T1000 (cell line): ENCODE measurements at places on chromosomes 7 and 10.
A peak's percentile ranks its signal among the peaks of the same experiment; 100 is the strongest.

DNA sequence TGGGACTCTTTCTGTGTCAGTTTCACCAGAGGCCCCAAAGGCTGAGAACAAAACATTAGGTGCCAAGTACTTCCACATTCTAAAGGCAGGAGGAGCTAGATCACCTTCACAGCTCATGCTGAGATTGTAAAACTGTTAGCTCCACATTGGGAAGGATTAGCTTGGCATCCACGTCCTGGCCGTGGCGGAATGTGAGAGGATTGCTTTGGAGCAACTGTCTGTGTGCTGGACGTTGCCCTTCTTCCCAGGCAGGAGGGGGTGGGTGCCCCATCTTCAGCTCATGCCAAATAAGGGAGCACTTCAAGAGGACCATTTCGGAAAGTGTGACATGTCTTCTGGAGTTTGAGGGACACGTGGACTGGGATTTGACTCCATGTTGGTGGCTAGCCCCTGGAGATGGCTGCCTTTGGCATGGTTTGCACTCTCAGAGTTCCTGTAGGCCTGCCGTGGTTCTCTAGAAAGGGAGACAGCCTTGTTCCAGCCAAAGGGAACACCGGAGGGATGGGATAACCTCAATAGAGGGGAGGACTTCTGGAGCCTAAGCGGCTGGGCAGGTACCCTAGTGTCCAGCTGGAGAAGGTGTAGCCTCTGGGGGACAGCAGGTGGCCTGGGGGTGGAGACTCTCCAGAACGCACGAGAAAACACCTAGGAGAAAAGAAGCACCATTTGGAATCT lies 19.9 kb upstream of the FMC1 start:
- no peak for DNase-seq

DNA sequence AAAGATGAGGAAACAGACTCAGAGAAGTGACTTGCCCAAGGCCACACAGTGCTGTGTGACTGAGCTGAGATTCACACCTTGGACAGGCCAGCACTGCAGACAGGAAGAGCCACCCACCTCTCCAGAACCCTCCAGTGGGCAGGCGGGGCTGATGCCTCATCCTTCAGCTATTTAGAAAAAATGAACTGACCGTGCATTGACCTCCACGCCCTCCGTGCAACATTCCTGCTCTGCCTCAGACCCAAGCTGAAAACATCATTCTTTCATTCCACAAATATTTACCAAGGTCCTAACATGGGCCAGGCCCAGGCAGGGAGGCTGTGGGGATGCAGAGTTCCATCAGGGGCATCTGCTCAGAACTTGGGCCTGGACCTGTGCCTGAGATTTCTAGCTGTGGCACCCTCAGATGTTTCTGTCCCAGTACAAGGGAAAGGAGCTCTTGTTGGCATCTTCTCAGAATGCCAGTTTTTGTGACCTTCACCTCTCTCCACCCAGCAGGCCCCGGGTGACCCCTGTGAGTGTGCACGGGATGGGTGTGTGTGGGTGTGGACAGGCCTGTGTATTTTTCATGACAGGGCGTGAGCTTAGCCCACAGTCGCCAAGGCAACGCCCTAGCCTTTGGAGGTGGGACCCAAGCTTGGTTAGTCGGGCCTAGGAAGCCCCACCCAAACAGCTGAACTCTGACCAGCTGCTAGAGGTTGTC lies 6.5 kb downstream of the VSIR start:
- peak; percentile 75 for DNase-seq

GRCh38 chr10:21749788-21750187 lies 215.8 kb downstream of the MLLT10 start:
- DNase-seq, result no peak

DNA sequence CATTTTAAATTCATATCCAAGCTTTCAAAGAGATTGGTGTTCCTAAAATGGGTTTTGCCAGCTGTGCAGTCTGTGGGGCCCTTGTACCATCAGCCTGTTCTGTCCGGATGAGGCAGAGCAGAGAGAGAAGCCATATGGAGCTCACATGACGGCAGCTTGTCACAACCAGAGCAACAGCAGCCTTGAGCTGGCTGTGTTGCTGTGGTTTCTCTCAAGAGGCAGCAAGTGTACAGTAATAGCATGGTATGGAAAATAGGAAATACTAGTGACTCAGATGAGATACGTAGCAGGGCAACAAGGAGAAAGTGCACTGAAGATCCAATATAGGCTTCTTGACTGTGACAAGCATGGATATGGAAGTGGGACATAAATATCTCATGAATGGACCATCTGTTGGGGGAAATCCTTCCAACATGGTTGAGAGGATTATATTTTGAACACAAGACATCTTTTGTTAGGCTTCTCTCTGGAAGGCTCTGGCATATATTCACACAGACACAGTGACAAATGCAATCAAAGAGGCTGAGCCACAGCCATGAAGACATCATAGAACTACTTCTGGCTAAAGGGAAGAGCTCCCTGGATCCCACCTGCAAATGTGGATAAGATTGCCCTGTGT lies 251.0 kb upstream of the TAC1 start:
- no peak for DNase-seq

DNA sequence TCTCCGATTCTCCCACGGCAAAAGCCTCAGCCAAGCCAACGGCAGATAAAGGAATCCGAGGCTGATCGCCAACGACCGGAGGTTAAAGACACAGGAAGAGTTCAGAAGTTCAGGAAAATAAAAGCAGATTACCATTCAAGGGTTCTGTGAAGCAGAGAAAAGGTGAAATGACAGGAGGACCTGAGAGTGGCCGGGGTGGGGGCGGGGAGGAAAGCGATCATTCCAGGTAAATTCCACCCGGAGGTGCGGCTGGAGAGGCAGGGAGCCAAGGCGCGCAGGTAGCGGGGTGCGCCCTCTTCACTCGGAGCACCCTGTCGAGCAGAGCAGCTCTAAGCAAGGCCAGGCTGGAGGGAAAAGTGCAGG lies 35.3 kb upstream of the SEPHS1 start:
- no peak for DNase-seq

DNA sequence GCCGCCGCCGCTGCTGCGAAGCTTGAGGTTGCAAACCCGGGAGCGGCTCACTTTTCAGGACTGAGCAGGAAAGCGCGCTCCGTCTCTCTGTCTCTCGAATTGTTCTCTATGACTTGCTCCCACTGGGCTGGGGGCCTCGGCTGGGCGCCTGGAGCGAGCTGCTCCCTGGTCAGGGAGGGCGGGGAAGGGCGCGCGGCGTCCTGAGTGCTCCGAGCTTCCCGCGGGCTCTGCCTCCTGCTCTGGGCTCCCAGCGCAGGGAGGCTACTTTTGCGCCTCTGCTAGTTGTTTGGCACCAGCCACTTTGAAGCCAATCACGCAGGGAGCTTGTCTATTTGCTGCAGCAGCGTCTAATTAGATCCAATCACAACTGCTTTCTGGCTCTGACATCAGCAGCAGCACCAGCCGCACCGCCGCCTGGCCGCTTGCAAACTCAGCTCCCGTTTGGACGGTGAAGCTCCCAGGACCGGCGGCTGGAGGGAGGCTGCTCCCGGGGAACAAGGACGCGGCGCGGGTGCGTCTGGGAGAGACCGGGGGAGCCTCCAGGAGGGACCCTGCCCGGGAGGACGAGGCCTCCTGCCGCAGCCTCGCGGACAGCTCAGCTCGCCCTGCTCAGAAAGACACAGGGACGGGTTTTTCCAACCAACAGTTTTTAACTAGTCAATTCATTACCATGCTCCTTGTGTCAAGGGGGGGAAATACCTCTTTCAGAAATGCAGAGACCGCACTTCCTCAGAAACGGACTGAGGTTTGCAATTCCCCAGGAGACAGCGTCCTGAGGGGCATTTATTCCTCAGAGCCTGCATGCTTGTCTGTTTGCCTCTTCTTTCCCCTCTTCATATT lies at the start of gene ADARB2:
Gene ADARB2 (minus strand): TSS at position 304 of the 840 bp plus-strand sequence.
- no peak for DNase-seq

GRCh38 chr7:97871659-97872024 lies 566 bp downstream of the ASNS start:
- no peak for DNase-seq

DNA sequence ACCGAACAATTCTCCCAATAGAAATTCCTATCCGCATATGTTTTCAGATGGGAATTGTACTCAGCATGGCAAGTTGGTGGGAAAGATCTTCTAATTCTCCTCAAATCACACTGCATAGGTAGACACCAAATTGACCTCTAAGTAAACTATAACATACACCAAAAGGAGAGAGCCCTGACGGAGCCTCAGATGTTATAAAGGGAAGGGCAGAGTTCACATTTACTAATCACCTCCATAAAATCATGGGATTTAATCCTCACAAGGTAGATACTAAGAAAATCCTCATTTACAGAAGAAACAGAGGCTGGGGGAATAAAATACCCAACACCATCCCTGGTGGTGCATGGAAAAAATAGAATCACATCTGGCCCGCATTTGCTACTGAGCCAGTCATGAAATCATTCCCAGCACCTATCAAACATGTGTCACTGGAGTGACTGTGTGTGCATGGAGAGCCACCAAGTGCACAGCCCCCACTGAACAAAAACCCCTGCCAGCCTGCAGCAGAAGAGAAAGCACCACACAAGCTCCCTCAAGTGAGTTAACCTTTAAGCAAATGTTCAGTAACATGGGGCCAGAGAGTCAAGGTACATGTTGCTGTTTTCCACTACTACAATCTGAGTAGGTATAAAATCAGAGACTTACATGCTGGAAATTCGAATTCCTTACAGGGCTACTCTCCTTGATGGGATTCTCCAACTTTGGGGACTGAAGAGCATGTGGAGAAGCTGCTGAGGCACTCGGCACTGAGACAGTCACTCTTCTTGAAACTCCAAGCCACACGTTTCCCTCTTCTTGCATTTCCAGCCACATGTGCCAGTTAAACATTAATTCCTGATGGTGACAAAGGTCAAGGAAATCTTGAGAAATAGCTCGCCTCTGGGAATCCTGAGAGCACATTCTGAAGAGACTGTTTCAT lies at the start of gene DDC:
Gene DDC (minus strand): TSS at position 766 of the 919 bp plus-strand sequence. CDS start 21,320 bp downstream, outside the sequence.
- no peak for DNase-seq

GRCh38 chr7:70017357-70017756 lies 419.1 kb downstream of the AUTS2 start:
- no peak for DNase-seq
